ENCODE measurements at places on chromosomes 1 and 21.

DNA sequence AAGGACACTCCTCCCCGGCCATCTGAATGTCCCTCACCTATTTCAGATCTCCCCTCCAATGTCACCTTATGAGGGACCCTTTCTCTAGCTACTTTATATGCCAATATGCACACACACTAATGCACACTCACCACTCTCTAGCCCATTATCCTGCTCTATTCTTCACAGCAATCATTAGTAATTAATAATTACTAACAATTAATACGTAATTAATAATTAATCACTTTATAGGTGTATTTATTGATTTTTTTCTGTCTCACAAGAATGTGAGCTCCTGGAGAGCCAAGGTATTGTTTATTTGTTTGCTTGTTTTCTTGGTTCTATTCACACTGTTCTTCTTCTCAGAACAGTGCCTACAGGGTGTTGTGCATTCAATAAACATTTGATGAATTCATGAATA, 385.2 kb upstream of the DUSP10 start:
- no peak for DNase-seq

- no peak for DNase-seq
Measured at GRCh38 chr1:153362187-153362775, 4.6 kb downstream of the S100A9 start.

- DNase-seq = no peak
Measured at GRCh38 chr1:201490708-201491131, 16.2 kb downstream of the CSRP1 start.

DNA sequence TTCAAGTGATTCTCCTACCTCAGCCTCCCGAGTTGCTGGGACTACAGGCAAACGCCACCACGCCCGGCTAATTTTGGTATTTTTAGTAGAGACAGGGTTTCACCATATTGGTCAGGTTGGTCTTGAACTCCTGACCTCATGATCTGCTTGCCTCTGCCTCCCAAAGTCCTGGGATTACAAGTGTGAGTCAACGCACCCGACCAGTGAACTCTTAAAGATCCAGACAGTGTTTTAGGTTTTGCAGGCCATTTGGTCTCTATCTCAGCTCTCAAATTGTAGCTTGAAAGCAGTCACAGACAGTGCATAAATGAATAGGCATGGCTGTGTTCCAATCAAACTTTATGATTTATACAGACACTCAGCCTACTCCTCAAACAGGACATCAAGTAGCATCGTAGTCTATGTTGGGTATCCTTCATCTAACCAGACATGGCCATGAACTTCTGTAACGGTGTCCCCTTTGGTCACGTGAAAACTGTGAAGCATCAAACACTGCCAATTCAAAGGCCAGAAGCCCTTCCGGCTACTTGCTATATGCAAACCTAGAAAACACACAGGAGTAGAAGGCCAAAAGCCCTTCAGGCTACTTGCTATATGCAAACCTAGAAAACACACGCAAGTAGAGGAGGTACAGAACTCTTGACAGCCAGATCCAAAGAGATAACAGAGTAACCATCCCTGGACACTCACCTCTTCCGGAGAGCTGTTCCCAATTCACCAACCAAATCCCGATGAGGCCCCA, 3.1 kb downstream of the FUCA1 start:
- no peak for DNase-seq

DNA sequence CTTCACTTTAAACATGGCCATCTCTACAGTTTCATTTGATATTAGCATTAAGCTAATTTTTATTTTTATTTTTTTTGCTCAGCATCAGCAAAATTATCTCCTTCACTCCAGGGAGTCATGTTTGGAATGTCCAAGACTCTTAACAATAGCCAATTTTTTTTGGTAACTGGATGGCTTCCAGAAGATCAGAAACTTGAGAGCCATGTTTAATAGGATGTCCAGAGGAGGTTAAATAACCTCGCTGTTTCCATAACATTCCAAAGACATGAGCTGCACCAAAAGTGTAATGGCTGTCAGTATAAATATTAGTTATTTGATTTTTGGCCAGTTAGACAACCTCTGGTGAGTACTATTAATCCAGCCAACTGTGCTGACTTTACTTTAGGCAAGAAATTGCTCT, 80.7 kb downstream of the DNTTIP2 start:
- no peak for DNase-seq

DNA sequence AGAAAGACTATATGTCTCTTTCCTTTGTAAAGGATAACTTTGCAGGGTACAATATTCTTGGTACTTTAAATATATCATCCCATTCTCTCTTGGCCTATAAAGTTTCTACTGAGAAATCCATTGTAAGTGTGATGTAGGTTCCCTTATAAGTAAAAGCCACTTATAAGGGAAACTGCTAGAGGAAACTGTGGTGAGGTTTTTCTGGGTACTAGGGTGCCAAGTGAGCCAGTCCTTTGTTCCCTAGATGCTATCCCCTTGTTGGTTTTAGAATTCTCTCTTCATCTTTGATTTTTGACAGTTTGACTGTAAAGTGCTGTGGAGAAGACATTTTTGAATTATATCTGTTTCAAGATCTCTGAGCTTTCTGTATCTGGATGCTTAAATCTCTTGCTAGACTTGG, 108.9 kb upstream of the NEK7 start:
- no peak for DNase-seq

DNA sequence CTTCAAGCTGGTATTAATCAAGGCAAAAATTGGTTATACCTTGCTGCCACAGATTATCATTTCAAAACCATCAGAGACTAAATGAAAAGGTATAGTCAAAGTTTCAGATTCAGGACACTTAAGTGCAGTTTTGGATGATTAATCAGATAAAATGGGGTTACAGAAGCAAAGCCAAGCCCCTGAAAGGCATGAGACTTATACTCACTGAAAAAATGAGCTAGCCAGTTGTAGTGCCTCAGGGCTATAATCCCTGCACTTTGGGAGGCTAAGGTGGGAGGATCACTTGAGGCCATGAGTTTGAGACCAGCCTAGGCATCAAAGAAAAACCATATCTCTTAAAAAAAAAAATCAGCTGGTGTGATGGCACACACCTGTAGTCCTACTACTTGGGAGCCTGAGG, 15.2 kb downstream of the LRRC40 start:
- DNase-seq = no peak

DNA sequence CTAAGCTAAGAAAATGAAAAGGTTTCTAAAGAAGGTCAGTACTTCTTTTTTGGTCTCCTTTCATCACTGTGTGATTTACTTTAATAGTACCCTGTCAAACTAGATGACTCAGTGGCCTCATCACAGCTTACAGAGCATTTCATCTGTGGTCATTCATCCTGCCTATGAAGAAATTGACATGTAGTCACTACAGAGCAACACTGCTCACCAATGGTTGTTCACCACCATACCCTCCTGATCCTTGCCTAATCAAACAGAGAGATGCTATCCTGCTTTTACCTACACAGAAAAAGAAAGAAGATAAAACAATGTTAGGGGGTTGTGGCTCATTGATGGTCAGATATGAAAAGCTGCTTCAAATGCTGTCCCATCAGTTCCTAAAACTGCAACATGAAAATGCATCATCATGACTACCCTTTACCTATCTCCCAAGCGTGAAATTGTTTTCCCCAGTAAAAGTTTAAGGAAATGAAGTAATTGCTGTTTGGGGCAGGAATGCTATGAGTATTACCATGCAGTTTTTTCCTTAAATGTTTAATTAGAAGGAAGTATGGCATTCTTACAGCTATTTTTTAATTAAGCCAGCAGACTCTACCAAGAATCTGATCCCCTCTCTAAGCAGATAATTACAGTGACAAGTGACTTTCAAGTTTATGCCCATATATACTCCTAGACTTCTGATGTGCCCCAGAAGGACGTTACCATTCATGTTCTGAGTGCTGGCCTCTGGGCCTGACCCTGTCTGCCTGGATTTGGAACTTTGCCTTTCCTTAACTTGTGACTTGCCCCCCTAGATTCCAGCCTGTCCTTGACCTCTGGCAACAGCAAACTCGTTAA, 46.1 kb upstream of the FBXO28 start:
- no peak for DNase-seq

DNA sequence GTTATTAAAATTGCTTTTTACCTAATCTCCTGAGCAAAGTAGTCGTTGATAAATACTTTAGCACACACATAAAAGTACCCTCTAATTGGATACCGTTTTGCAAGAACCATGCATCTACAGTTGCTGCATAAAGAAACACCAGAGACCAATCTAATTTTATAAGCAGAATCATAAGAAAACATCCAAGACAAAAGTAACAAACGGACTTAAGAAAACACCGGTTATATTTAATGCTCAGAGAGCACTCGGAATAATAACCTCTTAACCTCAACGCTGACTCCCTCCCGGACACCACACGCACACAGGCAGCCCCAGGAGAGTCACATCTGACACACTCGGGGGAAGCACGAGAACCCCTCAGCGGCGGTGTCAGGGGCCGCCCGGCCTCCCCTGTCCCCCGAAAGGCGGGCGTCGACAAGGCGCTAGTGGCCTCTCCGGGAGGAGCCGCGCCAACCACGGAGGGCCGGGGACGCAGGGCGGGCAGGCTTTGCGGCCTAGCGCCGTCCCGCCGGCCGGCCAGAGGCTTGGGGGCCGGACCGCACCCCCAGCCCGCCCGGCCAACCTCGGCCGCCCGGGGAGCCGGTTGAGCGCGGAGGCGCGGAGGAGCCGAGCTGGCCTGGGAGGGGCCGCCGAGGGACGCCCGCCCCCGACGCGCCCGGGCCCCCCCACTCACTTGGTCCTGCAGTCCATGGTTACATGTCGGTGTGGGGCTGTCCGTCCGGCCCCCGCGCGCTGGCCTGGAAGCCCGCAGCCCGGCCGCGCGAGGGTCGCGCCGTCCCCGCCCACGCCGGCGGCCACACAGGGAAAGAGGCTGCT, 606 bp downstream of the DENND1B start:
- DNase-seq = no peak

DNA sequence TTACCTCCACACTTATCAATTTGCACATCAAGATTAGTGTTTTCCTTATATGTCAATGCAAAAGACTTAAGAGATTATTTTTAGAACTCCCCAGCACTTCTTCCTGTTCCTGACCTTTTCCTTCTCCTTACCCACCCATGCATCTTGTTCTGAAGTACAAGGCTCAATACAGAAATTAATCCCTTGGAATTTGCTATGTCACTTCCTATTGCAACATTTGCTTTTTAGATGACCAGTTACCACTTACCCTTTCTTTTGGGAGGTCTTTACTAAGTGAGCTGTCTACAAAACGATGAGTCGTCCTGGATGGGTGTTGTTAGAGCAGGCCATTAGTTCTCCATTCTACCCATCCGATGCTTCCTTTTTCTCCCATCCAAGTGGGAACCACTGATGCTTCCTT, 221.2 kb downstream of the FMN2 start:
- no peak for DNase-seq

DNA sequence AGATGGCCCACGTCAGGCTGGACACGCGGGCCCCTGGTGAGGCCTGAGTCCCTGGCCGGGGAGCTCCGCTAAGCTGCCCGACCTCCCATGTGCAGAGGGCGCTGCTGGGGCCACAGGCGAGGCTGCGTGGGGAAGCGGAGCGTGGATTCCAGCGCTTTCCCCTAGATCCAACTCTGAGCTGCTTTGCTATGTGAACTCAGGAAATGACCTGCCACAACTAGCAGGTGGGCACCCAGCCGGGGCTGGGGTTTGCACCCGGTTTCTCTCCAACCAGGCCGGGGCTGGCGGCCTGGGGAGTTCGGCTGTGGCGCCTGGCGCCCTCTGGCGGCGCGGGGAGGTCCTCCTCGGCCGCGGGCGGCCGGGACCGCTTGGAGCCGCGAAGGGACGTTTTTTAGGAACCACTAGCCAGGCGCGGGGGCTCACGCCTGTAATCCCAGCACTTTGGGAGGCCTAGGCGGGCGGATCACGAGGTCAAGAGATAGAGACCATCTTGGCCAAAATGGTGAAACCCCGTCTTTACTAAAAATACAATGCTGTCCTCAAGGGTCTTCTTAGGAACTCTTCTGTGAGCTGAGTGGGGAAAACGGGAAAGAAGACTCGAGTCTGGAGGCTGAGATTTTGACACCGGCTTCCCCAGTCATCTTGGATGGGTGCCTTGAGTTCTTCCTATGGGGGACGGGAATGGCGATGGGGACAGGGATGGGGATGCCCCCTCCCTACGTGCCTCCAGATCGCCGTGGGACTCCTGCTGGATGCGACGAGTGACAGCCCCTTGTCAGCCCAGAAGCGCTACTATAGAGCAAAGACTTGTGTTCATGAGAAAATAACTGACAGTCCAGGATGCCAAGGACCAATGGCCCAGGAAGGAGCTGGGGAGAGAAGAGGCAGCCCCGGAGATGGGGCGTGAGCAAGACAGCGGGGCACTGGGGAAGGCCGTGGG, 12.6 kb downstream of the PYCR2 start:
- peak; percentile 23 for DNase-seq

DNA sequence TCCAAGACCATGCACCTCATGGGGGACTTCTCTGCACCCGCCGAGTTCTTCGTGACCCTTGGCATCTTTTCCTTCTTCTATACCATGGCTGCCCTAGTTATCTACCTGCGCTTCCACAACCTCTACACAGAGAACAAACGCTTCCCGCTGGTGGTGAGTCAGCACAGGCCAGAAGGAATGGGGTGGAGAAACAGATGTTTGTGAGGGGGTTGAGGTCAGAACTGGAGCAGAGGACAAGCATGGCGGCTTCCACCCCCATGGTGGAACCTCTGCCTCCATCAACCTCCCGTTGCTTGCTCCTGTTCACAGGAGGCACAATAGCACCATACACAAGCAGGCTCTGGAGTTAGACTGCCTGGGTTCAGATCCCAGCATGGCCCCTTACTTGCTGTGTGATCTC, 6.9 kb upstream of the ATXN7L2 start:
- no peak for DNase-seq

DNA sequence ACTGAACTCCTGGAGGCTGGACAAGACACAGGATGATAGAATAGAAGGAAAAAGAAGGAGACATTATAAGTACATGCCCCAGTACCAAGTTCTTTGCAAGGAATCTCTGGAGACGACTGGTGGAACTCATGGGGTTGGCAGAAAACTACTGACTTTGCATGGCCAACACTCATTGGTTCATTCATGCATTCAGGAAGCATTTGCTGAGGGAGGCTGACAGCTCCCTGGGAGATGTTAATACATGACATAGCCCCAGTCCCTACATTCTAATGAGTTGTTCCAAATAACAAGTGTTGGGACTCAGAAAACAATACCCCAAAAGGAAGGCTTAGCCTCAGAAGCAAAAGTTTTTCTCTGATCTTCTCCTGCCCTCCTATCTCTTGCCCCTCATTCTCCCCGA, 172.8 kb upstream of the IRF2BP2 start:
- DNase-seq = no peak

DNA sequence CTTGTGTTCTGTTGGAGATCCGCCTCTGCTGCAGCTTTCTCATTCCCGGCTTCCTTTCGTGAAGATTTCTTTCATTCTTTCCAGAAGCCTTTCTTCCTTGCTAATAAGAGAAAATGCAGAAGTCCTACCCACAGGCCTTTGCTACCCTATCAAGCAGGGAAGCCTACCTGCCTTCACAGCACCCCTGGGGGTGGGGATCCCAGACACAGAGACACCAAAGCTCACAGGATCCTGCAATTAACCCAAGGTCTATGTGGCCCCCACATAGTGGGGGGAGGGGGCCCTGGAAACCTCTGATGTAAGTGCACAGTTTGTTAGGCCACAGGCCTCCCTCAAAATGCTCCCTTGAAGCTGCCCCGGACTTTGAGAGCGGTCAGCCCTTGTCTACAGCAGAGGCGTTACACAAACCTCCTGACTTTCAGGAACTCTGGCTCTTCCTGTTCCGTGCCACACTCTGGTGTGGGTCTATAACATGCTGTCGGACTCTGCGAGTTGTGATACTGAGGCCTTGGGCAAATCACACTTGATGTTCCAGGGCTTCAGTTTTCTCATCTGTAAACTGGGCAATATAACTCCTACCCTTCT, 31.2 kb downstream of the NKAIN1 start:
- no peak for DNase-seq

GRCh38 chr1:161834967-161835550, 68.9 kb downstream of the ATF6 start:
- no peak for DNase-seq
